ENCODE measurements at places on chromosomes 12 and 14.
A peak's percentile ranks its signal among the peaks of the same experiment; 100 is the strongest.

DNA sequence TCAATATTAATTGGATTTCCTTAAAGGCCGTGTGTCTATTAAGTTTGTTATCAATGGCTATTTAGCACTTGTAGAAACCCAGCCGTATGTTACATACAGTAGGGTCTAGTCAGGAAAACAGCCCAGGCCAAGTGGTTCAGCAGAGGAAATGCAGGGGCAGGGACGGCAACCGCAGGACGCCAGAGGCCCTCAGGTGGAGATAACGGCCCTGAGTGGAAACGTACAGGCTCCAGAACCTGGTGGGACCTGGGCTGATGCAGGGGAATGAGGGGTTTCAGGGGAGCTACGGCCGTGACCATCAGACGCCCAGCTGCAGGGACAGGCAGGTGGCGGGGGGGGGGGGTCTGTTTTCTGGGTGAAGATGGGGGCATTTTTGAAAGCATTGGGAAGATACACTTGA is 3.7 kb upstream of the ANKLE2 start:
- no peak for DNase-seq

GRCh38 chr12:119011231-119011630 is 29.9 kb downstream of the SRRM4 start:
- no peak for DNase-seq

- DNase-seq = no peak
Measured at GRCh38 chr12:117872546-117873169, 96.1 kb downstream of the KSR2 start.

- DNase-seq = no peak
Measured at GRCh38 chr12:101694986-101695385, 2.5 kb upstream of the CHPT1 start.

DNA sequence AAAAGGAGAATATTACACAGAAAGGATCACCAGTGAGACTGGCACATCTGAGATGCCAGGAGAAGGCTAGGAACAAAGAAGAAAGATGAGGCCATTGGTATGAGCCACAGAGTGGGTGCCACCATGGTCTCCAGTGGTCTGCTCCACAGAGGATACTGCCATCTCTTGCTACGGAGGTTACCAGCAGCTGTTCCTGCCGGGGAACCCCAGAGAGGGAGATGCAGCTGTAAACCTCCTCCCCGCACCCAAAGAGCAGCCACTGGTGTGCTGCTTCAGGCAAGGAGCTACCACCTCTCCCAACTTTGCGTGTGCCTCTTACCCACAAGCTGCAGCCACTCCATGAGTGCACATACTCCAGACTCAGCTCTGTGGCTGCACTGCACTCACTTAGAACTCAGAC is 201.5 kb upstream of the RTL1 start:
- no peak for DNase-seq

GRCh38 chr12:95201056-95201670 is 16.1 kb downstream of the FGD6 start:
- DNase-seq = no peak

DNA sequence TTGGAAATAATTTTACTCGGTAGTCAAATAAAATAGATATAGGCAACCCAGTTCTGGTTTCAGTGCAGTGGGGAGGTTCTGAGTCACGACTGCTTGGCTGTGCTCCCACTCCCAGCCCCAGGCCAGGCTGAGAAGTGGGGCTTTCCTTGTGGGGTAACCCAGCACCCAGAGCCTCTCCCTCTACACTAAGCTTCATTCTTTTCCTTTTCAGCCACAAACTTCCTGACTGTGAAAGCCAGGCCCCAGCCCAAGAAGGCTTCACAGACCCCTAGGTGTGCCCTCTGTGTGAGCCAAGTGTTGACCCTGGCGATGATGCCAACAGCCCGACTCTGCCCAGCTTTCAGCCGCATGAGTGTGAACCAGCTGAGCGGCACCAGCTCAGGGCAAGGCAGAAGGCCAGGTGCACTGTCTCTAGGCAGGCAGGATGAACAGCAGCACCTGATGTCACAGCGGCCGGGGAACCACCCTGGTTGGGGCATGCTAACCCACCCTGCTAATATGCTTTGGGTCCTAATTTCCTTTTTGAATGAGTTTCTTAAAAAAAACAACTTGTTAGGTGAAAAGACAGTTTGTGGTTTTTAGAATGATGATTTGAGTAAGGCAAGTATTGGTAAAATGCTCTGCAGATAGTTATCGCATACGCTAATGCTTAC is 42.2 kb upstream of the ATP23 start:
- DNase-seq = peak; percentile 54

DNA sequence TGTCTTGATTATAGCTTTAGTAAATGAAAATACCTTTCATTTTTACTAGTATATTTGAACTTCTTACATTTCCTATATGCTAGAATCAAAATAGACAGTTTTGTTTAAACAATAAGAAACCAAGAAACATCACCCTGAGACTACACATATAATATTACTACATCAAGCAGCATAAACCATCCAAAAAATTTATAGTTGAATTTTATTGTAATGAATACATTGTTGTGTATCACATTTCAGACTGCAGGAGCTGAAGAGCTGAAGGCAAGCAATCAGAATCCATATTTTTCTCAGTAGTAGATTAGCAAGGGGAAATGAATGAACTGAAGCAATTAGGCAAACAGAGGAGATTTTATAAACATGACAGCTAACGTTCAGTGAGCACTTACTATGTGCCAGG is 379.2 kb downstream of the BTG1 start:
- no peak for DNase-seq

GRCh38 chr14:71460091-71460490 is 472.1 kb upstream of the RGS6 start:
- no peak for DNase-seq

DNA sequence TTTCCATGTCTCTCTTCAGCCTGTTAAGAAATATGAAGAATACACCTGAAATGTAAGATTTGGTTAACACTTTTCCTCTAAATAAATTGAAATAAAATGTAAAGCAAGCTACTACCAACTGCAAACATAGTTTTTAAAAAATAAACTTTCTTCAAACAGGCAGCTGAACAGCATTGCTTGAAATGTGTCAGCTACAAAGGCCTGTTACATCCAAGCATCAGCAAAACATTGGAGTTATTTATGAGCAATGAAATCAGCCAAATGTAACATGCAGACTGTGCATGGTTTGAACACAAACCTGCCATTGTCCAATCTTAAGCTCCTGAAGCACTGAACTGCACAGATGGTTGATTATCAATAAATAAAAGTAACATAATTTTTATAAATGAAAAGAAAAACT is 291.3 kb downstream of the ACSS3 start:
- no peak for DNase-seq

DNA sequence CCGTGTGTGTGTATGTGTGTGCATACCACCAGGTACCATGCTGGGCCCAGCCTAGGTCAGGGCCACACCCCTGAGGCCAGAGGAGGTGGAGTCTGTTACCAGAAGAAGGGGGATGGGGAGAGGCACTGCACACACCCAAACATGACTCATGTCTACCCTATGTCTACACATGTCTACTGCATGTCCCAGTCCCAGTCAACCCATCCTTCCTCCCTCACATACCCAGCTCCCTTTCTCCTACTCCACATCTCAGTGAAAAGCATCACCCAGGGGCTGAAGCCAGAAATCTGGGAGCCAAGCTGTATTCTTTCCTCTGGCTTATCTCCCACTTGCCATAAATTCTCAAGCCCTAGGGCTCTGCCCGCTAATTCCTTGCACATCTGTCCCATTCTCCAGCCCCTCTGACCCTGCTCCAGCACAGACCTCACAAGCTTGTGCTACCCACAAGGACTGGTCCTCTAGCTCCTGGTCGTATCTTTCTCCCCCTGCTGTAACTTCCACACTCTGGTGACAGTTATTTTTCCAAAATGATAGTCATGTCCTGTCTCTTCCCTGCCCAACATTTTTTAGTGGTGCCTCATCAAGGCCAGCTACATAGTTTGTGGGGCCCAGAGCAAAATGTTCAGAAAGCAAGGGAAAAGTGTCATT is 18.0 kb upstream of the APPL2 start:
- no peak for DNase-seq

- DNase-seq = no peak
Measured at GRCh38 chr12:98492580-98493140, 22.7 kb upstream of the TMPO start.

GRCh38 chr14:91111443-91111842 is 2.4 kb upstream of the DGLUCY start:
- DNase-seq = no peak

DNA sequence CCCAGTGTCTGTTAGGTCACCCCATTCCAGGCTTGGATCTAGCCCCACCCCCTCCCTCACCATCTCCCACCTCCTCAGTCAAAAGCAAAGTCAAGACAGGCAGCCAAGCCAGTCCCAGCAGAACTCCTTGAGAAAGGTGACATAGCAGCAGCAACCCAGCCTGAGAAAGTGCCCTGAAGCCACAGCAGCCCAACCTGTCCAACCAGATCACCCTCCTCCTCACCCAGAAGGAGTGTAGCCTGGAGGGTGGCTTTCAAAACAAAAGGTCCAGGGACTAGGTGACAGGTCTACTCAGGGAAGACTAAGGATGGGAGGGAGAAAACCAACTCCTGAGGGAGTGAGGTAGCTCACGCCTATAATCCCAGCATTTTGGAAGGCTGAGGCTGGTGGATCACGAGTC is 5.2 kb downstream of the RAB15 start:
- DNase-seq = no peak

- DNase-seq = peak; percentile 22
Measured at GRCh38 chr14:68627868-68628604, 164.8 kb downstream of the ZFP36L1 start.

GRCh38 chr12:108075561-108075960 is 53.5 kb upstream of the WSCD2 start:
- DNase-seq = no peak

- no peak for DNase-seq
Measured at GRCh38 chr12:69913526-69913925, 88.5 kb downstream of the MYRFL start.

DNA sequence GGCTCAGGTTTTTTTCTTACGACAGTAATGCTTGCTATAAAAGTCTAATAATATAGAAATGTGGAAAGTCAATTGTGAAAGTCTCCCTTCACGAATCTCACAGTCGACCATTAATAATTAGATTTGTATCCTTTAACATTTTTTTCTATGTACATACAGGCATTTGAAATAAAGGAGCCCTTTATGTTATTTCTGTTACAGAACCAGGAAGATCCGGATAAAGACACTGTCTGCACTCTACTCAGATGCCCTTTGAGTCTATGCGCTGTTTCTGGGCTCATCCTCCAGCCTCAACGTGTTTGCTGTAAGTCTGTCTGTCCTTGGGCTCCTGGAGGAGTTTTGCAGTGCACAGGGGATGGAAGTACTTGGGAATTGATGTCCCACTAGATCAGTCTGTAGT is 212.2 kb upstream of the ATP2B1 start:
- DNase-seq = no peak

DNA sequence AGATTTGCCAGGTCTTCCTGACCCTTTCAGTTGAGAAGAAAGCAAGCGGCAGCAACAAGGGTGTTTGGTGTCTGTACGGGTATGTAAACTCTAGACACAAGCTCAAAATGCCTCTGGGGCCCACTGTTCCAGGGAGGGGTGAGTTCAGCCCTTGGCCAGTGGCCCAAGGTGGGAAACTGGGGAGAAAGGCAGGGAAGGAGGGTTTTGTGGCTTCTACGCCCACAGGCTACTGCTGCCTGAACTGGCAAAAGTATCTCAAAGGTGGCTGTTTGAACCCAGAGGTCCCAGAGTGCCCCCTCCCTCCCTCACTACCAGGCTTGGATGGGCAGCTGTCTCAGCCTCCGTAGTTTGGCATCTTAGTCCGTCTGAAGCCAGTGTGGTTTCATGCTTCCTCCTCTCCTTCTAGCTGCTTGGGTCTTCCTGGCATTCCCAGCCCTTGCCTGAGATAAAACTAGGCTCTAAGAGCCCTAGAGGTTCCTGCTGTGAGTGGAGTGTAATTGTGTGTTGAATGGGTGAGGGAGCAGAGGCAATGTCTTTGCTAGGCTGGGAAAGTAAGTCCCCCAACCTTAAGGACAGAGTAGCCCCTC is 5.5 kb downstream of the HOXC5 start:
- DNase-seq = no peak

DNA sequence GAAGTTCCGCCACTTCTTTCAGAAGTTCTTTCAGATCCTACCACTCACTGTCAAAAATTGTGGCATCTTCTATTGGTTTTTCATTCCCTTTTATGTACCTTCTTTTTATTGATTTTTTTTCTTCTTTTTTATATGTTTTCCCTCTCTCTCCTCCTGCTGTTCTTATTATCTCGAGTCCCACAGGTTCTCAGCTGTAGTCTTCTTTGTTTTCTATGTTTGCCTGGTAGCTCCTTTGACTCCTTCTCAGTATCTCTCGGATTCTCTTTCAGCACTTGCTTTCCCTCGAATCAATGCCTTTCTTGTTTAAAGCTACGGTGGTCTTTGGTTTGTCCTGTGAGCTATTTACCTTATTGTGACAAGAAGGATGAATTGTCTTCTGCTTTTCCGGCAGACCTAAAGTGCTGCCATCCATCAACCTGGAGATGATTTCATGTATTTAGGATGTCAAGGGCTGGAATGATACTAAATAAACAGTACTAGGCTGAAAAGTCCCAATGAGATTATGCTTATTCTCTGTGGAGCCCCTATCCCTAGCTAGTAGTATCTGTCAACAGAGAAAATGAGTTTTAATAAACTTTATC is 541.7 kb downstream of the NOVA1 start:
- no peak for DNase-seq

GRCh38 chr12:56086096-56086495 is 6.1 kb downstream of the ERBB3 start:
- no peak for DNase-seq

- DNase-seq = no peak
Measured at GRCh38 chr14:52926953-52927352, 23.9 kb downstream of the FERMT2 start.

GRCh38 chr12:47904713-47905709 is at the start of gene VDR:
TSS of gene VDR (minus strand) at chr12:47904994. CDS start at chr12:47879113, 25,881 bp downstream.
- peak; percentile 41 for DNase-seq

DNA sequence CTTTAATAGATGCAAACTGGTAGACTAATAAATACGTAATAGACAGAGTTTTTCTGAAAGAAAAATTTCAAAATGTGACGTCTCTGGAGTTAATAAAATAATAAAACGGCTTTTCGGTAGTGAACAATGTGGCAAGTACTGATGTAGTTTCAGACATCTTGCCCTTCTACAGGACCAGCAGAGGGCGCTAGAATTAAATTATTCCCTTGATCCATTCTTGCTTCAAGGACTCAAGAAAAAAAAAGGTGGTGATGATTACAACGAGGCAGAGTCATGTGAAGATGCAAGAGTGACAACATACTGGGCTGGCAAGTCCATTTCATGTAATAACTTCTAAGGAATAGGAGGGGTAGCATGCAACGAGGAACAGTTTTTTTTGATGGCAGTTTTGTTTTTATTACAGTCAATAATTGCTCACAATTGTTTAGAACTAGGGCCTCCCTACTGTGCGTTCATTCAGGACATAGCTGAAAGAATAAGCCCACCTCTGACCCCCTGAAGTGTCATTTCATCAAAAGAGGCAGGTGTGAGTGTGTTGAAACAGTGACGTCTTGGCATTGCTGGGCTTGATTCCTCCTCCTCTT is 101.0 kb upstream of the GZMB start:
- no peak for DNase-seq

GRCh38 chr12:117818400-117818799 is 150.4 kb downstream of the KSR2 start:
- DNase-seq = no peak

GRCh38 chr14:37720131-37720530 is 124.7 kb downstream of the TTC6 start:
- no peak for DNase-seq

- DNase-seq = no peak
Measured at GRCh38 chr12:2051700-2052621, 826 bp upstream of the CACNA1C start.

GRCh38 chr12:118332511-118332910 is 40.2 kb downstream of the TAOK3 start:
- DNase-seq = no peak
